Karpas-422 (cell line): ENCODE measurements at places on chromosomes 2 and 18. TPM values are rescaled to one million over a fixed set of nuclear protein-coding genes. Genes with fewer than 3 reads are reported as not detected.

Gene IL36RN
- not detected in 2 replicates for total RNA-seq

Gene ANKRD30B
- total RNA-seq, result not detected in 2 replicates

Gene GKN1
- total RNA-seq, result not detected in 2 replicates

Gene BMP10
- not detected in 2 replicates for total RNA-seq

Gene HNMT
- total RNA-seq, result not detected in 2 replicates

GRCh38 chr2:29766191-29766590 lies 155.2 kb downstream of the ALK start:
- DNase-seq, result no peak

DNA sequence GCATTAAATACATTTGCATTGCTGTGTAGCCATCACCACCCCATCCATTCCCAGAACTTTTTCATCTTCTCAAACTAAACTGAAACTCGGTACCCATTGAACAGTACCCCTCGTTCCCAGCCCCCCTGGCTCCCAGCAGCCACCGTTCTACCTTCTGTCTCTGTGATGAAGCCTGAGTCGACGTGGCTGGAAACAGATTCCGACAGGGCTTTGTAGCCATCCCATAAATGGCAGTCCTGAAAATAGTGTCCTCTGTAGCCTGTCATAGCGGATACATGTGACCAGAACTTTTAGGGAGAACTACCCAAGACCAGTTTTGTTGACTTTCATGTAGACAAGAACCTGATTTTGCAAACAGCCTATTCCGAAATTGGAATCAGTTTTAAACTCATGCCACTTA lies 59.1 kb downstream of the TSHZ1 start:
- DNase-seq, result no peak

DNA sequence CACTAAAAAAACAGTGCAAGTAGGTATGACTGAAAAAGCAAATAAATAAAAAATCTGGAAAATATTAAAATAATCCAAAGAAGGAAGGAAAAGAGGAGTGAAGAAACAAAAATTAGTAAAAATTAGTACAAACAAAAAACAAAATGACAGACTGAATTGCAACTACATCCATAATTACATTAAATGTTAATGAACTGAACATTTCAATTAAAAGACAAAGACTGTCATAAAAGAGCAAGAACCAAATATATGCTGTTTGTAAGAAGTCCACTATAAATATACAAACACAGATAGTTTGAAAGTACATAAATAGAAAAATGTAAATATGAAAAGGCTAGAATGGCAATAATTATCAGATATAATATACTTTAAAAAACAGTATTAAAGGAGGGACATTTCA lies 267.6 kb downstream of the WDPCP start:
- no peak for DNase-seq

DNA sequence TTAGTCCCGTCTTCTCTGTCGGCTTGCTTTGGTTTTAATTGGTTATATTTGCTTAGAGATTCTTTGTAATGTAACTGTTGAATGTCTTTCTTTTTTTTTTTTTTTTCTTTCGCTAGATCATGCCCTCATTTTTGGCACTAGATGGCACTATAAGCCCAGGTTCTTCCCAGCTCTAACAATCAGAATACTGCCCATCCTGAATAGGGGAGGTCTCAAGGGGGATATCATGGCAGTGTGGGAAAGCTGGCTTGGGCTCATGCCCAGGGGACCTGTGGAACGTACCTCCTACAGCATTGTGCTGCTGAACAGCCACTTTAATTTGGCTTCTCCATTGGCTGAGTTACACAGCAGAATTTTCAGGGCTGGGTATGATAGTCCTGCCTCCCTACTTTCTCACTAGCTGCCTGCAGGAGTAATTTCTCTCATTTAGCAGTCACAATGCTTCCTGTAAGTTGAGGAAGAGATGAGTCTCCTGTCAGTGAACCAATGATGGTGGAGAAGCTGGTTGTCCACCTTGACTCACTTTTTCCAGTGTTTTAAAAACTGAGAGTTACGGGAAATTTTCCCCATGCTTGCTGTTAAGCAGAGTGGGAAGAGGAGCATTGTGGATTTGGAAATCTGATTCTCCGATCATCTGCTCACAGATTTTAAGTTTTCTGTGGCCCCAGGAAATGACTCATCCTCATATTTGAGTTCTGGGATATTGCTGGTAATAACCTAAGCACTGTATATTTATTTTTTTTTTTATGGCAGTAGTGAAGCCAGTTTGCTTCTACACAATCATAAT lies 47.2 kb downstream of the RAD51AP2 start:
- peak; percentile 85 for DNase-seq

DNA sequence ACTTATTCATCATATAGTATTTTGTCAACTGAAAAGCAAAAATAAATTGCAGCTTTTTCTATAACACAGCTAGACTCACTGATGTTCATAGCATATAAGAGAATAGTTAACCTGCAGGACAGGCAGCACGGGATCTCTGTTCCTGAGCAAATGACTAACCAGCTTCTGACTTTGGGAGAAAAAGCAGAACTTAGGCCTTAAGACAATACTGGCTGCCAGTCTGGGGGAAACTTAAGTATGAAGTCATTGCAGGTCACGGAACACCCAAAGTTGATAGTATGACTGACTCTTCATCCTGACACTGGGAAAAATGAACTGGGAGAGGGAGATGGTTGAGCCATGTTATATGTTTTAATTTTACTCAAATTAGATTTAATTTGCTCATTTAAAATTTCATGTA lies 113.0 kb downstream of the DPP4 start:
- no peak for DNase-seq

DNA sequence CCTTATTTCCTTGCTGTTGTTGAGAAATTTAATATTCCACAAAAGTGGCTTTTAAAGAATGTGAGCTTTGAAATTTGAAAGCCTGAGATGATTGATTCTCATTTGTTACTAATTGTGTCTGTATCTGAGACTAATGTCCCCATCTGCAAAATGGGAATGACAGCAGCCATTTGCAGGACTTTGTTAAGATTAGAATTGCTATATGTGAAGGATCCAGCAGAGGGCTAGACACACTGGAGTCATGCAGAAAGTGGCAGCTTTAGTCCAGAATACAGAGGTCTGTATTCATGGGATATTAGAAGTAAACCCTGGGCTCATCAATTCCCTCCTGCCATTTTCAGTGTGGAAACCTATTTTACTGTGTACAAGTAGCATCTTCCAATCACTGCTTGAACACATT lies 296.5 kb upstream of the GYPC start:
- DNase-seq, result peak; percentile 73

DNA sequence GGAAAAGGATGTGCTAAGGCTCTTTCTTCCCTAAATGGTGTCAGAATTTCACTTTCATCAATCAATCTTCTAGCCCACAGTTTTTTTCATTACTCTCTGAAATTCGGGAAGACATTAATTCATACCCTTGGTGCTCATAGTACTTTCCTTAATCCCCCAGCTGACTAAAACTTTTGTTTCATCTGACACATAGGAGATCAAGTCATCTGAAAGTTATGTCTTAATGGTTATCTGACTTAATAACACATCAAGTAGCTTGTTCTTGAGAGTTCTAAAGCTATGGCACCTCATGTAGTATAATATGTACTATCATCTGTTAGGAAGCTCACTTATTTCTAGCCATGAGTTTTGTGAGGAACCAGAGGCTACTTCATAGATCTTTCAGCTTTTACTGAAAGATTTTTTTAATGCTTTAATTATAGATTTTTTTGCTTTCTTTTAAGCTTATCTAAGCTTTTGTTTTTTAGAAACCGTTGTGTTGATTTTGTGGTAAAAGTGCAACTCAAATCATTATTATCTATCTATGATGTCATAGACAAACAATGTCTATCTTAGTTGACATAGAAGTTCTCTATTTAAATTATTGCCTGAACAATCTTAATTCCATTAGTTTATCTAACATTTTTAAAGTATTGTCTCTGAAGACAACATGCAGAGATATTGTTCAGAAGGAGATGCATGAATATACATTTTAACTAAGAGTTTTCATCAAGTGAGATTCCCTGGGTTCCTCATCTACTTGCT lies 93.6 kb upstream of the UBXN4 start:
- no peak for DNase-seq

DNA sequence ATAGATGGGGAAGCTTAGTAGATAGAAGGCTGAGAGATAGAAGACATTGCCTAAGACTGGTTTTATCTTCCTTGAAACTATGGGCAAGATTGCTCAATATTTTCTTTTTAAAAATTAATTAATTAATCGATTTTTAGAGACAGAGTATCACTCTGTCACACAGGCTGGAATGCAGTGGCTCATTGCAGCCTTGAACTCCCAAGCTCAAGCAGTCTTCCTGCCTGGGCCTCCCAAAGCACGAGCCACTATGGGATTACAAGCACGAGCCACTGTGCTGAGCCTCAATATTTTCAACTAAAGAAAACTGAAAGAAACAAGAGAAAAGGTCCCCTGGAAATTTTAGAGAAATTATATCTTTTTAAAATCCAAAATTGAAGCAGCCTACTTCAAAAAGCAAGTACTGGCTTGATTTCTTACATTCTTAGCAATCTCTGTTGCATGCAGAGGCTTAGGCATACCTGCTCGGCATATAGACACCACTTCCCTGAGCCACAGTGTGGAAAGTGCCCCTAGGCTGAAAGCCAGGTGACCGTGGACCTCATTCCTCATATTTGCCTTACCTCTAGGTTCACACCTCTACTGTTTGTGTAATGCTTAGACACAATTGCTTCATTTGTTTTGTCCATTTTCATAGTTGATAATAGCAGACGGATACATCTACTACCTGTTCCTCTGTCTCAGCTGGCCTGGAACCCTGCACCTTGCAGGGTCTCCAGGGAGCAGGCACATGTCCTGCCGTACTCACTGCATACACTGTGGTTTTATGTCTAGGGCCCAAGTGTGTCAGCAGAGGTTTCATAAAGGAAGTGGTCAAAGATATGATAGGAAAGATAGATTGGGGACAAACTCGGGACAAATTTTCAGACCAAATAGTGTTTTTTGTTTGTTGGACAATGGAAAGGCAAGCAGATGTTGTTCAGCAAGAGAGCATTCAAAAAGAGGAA lies 166.5 kb upstream of the ALPP start:
- no peak for DNase-seq

GRCh38 chr2:118661179-118661578 lies 186.3 kb downstream of the EN1 start:
- DNase-seq, result no peak

DNA sequence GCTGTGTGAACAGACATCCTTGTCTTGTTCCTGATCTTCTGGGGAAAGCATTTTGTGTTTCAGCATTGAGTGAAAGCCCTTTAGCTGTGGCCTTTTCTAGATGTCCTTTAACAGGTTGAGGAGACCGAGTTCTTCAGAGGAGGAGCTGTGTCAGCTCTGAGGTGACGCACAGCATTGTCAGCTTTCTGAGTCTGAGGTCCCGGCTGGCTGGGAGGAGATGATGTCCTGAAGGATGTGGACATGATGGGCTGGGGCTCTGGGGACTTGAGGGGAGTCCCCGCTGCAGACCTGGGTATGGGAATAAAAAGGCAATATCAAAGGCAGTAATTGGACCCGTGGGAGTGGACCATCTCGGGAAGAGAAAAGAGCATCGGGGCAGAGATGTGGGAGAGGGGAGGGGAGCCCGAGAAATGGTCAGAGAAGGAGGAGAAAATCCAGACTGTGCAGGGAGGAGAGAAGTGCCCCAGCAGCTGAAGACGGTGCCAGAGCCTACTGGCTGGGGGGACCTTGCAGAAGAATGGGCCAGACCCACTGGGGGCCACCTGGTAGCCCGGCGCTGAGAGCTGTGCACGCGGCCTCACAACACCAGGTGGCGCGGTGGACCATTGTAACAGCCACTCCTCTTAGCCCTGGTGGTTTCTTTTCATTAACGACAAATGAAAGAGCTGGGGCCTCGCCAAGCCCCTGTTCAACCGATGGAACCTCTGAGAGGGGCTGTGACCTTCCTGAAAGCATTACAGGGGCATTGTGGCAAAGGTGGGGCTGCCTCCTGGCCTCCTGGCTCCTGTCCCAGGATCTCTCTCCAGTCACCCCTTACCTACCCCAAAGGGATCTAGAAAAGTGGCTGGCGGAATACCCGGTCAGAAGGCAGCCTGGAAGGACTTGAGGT lies 61.6 kb downstream of the ST3GAL5 start:
- peak; percentile 89 for DNase-seq

- DNase-seq, result no peak
These were observed 11.3 kb downstream of the LRPPRC start for GRCh38 chr2:43984533-43984932.

GRCh38 chr2:219290381-219291171 lies 11.4 kb downstream of the DNAJB2 start:
- no peak for DNase-seq
